CD4-positive, alpha-beta T cell treated with Interleukin-6 at 100 ng/mL for 8 hours (primary cell): ENCODE measurements at places on chromosomes 1 and 21.

GRCh38 chr1:33010932-33011731, 25.6 kb downstream of the AK2 start:
- no peak for DNase-seq

- DNase-seq = no peak
These were observed 20.2 kb upstream of the GPR137B start for GRCh38 chr1:236122176-236122575.

DNA sequence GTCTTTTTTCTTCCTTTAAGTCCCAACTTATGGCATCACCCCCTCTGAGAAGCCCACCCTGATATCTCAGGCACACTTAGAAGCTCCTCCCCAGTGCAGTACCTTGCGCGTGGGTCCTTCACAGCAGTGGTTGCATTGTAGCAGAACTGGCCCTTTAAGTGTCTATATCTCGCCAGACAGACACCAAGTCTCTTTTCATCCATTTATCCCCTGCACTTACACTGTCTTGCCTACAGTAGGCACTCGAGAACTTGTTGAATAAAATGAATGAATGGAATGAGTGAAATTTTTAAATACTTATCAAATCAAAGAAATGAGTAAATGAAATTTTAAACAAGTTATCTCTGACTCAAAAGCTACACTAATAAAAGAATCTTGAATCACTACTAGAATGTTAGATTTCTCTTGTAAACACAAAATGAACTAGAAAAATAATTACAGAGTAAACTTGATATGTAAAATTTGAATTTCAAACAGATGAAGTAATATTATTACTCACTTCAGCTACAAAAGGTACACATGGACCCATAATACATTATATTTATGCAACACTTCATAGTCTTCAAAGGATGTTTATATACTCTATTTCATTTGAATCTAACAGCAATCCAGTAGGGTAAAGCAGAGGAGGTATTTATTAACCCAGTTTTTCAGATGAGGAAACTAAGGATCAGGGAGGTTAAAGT, 54.7 kb upstream of the MAN1A2 start:
- no peak for DNase-seq

- DNase-seq = no peak
These were observed 92.3 kb upstream of the TARDBP start for GRCh38 chr1:10920063-10920626.

- no peak for DNase-seq
These were observed 131.1 kb downstream of the TMEM53 start for GRCh38 chr1:44543064-44543744.

DNA sequence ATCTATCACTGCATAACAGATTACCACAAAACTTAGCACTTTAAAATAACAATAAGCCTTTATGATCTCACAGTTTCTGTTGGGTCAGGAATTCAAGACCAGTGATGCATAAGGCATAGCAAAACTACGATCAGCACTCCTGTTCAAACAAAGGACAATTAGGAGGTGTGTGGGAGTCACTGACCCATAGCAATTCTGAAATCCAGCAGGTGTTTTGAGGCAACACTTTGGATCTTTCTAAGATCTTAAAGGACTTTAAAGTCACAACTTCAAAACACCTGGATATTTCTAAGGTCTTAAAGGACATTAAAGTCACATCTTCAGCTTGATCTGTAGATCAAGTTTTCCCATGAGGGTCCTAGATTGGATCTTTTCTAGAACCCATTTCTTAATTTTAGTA, 35.3 kb downstream of the AKT3 start:
- DNase-seq = no peak

GRCh38 chr1:116224111-116224510, 112.9 kb downstream of the MAB21L3 start:
- DNase-seq = no peak

- DNase-seq = no peak
These were observed 466.5 kb downstream of the PCP4 start for GRCh38 chr21:40333731-40334130.

- DNase-seq = no peak
These were observed 307.1 kb downstream of the MATN1 start for GRCh38 chr1:30416221-30416820.

DNA sequence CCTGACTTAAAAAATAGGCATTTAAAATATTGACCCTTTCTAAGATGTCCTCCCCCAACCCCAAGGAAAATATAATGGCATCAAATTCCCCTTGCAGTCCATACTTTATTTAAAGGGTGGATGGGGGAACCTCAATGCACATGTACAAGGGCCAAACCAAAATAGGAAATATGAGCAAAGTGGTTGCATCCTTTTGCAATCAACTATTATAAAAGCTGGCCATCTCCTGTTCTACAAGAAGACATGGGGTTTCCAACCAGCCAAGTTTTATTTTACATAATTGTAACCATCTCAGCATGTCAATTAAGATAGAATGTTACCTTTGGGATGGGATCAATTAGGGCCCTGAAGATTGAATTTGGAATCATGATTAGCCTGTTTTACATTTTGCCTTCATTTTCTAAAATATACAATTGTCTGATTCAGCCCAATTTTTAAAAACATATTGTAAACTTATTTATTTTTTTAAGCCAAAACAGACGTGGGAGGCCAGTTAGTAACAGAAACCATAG, 146.7 kb upstream of the NFIA start:
- DNase-seq = no peak

GRCh38 chr1:83912876-83913275, 86.1 kb downstream of the TTLL7 start:
- no peak for DNase-seq

- no peak for DNase-seq
These were observed 103.2 kb downstream of the SCCPDH start for GRCh38 chr1:246827396-246827795.
